ENCODE measurements at places on chromosomes 3 and 15. TPM values are rescaled to one million over a fixed set of nuclear protein-coding genes. Genes with fewer than 3 reads are reported as not detected.
A peak's percentile ranks its signal among the peaks of the same experiment; 100 is the strongest.

DNA sequence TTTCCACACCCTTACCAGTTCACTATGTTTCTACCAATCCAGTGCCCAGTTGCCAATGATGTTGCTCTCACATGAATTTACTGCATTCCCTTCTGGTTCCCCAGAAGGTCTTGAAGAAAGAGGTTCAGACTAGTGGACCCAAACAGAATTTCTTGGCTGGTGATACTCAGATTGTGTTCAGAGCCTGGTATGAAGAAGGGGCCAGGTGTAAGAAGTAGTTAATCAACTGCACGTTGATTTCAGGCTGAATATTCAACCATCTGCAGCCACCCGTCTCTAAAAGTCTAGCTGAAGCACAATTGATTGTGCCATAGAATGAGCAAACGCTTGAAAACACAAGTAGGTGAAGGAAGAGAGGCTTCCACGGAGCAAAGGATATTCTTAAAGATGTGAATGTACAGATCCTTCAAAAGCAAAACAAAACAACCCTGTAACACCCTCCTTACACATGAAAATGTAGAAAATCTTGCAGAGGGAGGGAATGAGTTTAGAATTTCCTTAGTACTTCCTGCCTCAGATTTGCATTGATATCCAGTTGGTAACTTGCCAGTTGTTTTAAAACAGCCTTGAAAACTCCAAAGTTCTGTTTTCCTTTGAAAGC, 4.7 kb downstream of the RBMS3 start:
- no peaks in the 10 kb centered on the region for H3K36me3 ChIP-seq
- H3K27ac ChIP-seq = no peak overlapping the region
- no peak for DNase-seq
- H3K27me3 ChIP-seq = no peaks in the 10 kb centered on the region

LMCD1 gene
- 8.3 TPM for total RNA-seq

DNA sequence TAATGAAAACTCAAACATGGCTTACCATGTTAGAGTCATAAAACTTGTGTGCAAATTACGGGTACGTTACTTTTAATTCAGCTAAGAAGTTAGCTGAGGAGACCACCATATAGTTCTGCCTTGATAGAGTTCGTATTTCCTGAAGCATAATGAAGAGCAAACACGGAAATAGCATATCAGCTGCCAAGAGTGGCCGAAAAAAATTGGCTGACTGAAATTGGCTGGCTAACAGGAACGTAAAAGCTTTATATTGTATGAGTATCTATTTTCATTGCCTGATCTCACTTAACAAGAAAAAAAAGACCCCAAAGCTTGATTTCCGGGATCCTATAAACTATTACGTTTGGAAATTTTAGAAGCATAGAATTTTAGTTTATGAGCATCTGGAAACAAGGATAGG, 1222.9 kb downstream of the ZPLD1 start:
- no peak overlapping the region for H3K27ac ChIP-seq
- no peaks in the 10 kb centered on the region for H3K36me3 ChIP-seq
- no peaks in the 10 kb centered on the region for H3K4me1 ChIP-seq
- H3K4me3 ChIP-seq = no peak overlapping the region
- no peak for DNase-seq

ZNF660 gene
- total RNA-seq = 2.7 TPM

- no peak overlapping the region for H3K4me3 ChIP-seq
- H3K27me3 ChIP-seq = no peaks in the 10 kb centered on the region
- H3K4me1 ChIP-seq = peaks cover 1% of the 10 kb centered on the region
- no peaks in the 10 kb centered on the region for H3K36me3 ChIP-seq
- DNase-seq = no peak
- no peak overlapping the region for H3K27ac ChIP-seq
Measured at GRCh38 chr3:72451841-72452240, 396.4 kb downstream of the SHQ1 start.

SOX2 gene
- not detected for total RNA-seq

- peaks cover 2% of the 10 kb centered on the region for H3K4me1 ChIP-seq
- H3K4me3 ChIP-seq = peak overlapping the region; percentile 79
- peak; percentile 45 for DNase-seq
- H3K36me3 ChIP-seq = no peaks in the 10 kb centered on the region
Measured at GRCh38 chr3:119497820-119498185, 544 bp upstream of the TIMMDC1 start.

GRCh38 chr3:27715454-27715806, 6.7 kb downstream of the EOMES start:
- peaks cover 5% of the 10 kb centered on the region for H3K4me1 ChIP-seq
- no peak for DNase-seq
- H3K27me3 ChIP-seq = peaks cover 11% of the 10 kb centered on the region
- no peak overlapping the region for H3K27ac ChIP-seq
- no peak overlapping the region for H3K4me3 ChIP-seq

CPLX3 gene
- not detected for total RNA-seq

GRCh38 chr15:27878841-27879240, 220.3 kb downstream of the OCA2 start:
- no peak overlapping the region for H3K4me3 ChIP-seq
- DNase-seq = no peak
- H3K4me1 ChIP-seq = no peaks in the 10 kb centered on the region

GALNT15 gene
- total RNA-seq = 2.8 TPM

ALDH1L1 gene
- 189 TPM for total RNA-seq

DNA sequence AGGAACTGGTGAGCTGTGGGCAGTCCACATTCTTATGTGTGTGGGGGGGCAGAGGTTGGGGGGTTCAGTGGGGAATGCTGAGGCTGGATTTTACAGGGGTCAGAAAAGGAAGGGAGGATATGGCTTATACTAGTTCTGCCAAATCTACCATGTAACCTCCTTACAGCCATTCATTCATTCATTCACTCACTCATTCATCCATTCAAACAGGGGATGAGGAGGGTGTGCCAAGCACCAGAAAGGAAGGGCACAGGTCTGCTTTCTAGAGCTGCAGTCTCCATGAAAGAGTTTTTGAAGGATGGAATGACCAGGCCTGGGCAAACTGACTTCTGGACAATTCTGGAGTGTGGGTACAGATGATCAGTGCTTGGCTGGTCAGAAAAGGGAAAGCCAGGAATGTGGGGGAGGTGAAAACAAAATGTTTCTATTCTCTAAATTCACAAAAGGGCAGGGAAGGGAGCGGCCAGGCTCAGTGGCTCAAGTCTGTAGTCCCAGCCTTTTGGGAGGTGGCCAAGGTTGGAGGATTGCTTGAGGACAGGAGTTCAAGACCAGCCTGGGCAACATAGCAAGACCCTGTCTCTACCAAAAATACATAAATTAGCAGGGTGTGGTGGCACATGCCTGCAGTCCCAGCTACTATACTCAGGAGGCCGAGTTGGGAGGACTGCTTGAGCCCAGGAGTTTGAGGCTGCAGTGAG, 49.2 kb upstream of the C15orf39 start:
- no peak overlapping the region for H3K27ac ChIP-seq
- H3K4me3 ChIP-seq = no peak overlapping the region
- H3K27me3 ChIP-seq = no peaks in the 10 kb centered on the region
- DNase-seq = no peak
- H3K4me1 ChIP-seq = no peaks in the 10 kb centered on the region

- no peaks in the 10 kb centered on the region for H3K36me3 ChIP-seq
- H3K4me1 ChIP-seq = no peaks in the 10 kb centered on the region
- H3K4me3 ChIP-seq = no peak overlapping the region
Measured at GRCh38 chr3:113242096-113242581, 30.8 kb downstream of the BOC start.

ABHD5 gene
- 25.8 TPM for total RNA-seq

GRCh38 chr15:70698836-70699390, 64.4 kb downstream of the UACA start:
- peaks cover 21% of the 10 kb centered on the region for H3K4me1 ChIP-seq
- no peaks in the 10 kb centered on the region for H3K36me3 ChIP-seq
- no peak overlapping the region for H3K27ac ChIP-seq

DNA sequence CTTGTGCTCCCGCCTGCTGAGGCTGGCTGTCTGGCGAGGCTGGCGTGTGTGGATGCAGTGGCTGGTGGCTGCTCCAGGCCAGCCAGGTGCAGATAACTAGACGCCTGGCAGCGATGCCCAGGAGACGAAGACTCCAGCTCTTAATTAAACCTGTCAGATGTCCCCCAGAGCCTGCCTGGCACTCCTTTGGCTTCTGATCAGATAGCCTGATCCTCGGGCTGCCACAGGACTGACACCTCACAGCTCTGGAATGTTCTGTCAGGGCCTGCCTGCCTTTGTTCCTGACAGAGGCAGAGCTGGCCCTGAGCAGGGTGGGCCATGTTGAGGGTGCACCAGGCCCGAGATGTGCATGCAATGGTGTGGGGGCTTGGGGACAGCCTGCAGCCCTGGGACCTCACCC, 36.5 kb downstream of the PLXNA1 start:
- H3K36me3 ChIP-seq = peaks cover 2% of the 10 kb centered on the region
- H3K27ac ChIP-seq = no peak overlapping the region
- H3K27me3 ChIP-seq = no peaks in the 10 kb centered on the region
- no peaks in the 10 kb centered on the region for H3K4me1 ChIP-seq
- H3K4me3 ChIP-seq = no peak overlapping the region

TLR9 gene
- total RNA-seq = not detected

DNA sequence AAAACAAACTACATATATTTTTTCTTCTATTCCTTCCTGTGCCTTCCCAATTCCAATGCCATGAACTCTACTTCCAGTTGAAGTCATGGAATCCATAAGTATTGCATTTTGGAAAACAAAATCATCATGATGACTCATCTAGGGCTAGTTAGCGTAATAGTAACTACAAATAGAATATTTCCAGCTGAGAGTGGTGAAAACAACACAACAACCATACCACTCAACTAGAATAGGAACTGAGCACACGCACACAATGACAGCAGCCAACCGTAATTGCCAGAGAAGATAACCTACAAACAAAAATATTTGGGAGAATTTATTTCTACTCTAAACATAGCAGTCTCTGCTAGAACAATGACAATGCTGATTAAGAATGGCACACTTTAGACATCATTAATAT, 225.9 kb downstream of the FGF12 start:
- H3K27ac ChIP-seq = no peak overlapping the region
- no peaks in the 10 kb centered on the region for H3K4me1 ChIP-seq
- H3K27me3 ChIP-seq = no peaks in the 10 kb centered on the region

DNA sequence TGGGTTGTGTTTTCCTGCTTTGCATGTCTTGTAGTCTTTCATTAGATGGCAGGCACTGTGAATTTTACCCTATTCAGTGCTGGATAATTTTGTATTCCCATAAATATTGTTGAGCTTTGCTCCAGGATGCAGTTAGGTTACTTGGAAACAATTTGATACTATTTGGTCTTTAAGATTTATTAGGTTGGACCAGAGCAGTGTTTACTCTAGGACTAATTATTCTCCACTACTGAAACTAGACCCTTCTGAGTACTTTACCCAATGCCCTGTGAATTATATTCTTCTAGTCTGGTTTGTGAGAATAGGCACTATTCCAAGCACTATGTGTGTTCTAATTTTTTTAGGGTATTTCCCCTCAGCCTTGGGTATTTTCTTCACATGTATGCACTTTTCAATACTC, 37.8 kb upstream of the TASOR start:
- no peaks in the 10 kb centered on the region for H3K27me3 ChIP-seq
- no peak overlapping the region for H3K27ac ChIP-seq
- no peaks in the 10 kb centered on the region for H3K4me1 ChIP-seq
- H3K36me3 ChIP-seq = no peaks in the 10 kb centered on the region
- no peak for DNase-seq

- no peak for DNase-seq
- no peaks in the 10 kb centered on the region for H3K27me3 ChIP-seq
- no peaks in the 10 kb centered on the region for H3K4me1 ChIP-seq
- no peaks in the 10 kb centered on the region for H3K36me3 ChIP-seq
Measured at GRCh38 chr3:104920512-104920911, 446.2 kb upstream of the ALCAM start.

DNA sequence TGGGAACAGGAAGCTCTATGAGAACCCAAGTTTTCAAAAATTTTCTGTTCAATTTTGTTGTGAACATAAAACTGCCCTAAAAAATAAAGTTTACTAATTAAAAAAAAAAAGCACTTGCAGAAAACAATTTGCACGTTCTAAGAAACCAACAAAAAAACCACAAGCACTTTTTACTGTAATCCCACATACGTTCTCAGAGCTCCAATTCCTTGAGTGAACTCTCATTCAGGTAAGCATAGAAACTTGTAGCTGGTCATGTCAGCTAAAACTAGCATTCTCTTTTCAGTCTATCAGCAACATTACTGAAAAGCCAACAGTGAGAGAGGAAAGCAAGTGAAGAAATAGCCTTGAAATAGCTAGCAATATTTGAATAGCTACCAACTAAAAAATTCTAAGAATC, 11.5 kb upstream of the TMF1 start:
- no peaks in the 10 kb centered on the region for H3K4me1 ChIP-seq
- H3K27ac ChIP-seq = no peak overlapping the region
- H3K4me3 ChIP-seq = no peak overlapping the region
- DNase-seq = no peak

DNA sequence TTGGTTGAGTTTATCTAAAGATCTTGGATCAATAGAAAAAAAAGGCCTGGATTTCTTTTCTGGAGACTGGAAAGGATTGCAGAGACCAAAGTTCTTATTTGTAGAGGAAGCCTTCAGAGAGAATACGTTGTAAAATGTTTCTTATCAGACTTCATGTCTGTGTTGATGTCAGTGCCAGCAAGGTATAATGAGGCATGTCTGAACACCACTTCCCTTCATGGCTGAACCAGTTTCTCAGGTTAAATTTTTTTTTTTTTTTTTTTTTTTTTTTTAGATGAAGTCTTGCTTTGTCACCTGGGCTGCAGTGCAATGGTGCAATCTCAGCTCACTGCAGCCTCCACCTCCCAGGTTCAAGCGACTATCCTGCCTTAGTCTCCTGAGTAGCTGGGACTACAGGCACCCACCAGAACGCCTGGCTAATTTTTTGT, 17.8 kb upstream of the ZNF774 start:
- H3K4me1 ChIP-seq = no peaks in the 10 kb centered on the region
- H3K27ac ChIP-seq = no peak overlapping the region
- H3K36me3 ChIP-seq = no peaks in the 10 kb centered on the region
- no peaks in the 10 kb centered on the region for H3K27me3 ChIP-seq
- no peak overlapping the region for H3K4me3 ChIP-seq

CPNE9 gene
- not detected for total RNA-seq

TP53BP1 gene
- 12.0 TPM for total RNA-seq

TGFBR2 gene
- 61.2 TPM for total RNA-seq

LRTM1 gene
- total RNA-seq = not detected

DNA sequence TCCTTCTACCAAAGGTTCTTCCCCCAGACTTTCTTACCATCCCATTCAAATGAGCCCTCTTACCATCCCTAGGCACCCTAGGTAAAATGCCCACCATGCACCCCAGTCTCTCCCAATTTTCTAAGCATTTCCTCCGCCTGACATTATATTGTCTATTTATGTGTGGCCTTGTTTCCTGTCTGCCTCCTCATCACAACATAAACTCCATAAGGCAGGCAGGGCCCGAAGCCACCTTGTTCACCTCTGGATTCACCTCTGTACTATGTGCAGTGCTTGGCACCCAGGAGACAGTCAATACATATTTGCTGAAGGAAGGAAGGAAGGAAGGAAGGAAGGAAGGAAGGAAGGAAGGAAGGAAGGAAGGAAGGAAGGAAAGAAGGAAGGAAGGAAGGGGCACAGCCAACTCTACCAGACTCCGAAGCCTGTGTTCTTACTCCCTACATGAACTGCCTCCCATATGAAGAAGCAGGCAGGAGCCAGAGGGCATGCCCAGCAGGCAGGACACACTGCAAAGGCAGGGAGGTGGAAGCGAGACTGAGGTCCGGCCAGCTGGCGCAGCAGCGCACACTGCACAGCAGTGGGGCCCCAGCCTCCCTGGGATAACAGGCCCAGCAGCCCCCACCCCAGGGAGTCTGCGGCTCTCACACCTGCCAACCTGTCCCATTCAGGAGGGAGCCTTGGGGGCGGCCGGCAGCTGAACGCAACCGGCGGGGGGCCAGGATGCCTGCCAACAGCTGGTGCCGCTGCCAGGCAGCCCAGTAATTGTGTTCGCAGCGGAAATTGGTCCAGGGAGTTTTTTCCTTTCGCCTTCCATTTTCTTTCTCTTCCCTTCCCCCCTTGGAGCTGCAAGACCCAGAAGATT, 106.0 kb upstream of the LINGO1 start:
- no peak for DNase-seq
- no peaks in the 10 kb centered on the region for H3K27me3 ChIP-seq
- no peaks in the 10 kb centered on the region for H3K36me3 ChIP-seq
- no peak overlapping the region for H3K4me3 ChIP-seq
- no peaks in the 10 kb centered on the region for H3K4me1 ChIP-seq
- H3K27ac ChIP-seq = no peak overlapping the region
